A549 (cell line): ENCODE measurements at places on chromosomes 12 and 14. TPM values are rescaled to one million over a fixed set of nuclear protein-coding genes. Genes with fewer than 3 reads are reported as not detected.

DNA sequence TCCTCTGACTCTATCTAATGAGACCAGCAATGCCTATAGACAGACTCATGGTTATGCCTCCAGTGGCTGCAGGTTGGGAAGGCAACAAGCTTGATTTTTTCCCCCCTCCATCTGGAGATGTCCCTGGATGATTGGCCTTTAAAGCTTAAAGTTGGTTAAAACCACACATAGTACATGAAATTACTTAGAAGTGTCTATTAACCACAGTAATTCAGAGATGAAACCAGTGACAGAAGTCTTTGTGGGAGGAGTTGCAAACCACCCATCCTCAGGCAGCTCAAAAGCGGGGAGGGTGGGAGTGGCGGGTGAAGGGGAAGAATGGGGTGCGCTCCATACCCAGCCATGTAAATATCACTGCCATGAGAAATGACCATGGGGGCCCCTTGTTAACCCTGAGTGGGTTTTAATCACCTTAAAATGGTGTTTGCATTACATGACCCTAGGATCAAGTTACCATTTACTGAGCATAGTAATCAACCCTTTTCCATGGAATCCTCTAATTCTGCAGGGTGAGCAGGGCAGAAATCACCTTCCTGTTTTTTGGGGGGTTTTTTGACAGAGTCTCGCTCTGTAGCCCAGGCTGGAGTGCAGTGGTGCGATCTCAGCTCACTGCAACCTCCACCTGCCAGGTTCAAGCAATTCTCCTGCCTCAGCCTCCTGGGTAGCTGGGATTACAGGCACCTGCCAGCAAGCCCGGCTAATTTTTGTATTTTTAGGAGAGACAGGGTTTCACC is 133.5 kb downstream of the FOXN3 start:
- no peak for DNase-seq

DNA sequence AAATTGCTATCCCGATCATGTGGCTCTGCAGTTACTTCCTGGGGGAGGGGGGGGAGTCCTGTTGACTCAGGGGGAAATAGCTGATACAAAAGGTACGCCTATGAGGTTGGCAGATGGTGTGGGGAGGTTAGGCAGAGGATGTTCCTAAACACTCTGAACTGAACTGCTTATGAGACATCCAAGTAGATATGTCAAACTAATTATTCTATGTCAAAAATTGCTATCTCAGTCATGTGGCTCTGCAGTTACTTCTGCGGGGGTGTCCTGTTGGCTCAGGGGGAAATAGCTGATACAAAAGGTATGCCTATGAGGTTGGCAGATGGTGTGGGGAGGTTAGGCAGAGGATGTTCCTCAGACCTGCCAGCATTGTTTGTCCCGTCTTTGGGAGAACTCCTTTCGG is 5.1 kb upstream of the VCPKMT start:
- DNase-seq, result no peak

The RABGGTA gene
- 17.2 to 23.1 TPM (median 21.9 TPM) in 3 replicates for polyA plus RNA-seq

GRCh38 chr14:51454351-51454750 is 197.4 kb upstream of the FRMD6 start:
- DNase-seq, result no peak

DNA sequence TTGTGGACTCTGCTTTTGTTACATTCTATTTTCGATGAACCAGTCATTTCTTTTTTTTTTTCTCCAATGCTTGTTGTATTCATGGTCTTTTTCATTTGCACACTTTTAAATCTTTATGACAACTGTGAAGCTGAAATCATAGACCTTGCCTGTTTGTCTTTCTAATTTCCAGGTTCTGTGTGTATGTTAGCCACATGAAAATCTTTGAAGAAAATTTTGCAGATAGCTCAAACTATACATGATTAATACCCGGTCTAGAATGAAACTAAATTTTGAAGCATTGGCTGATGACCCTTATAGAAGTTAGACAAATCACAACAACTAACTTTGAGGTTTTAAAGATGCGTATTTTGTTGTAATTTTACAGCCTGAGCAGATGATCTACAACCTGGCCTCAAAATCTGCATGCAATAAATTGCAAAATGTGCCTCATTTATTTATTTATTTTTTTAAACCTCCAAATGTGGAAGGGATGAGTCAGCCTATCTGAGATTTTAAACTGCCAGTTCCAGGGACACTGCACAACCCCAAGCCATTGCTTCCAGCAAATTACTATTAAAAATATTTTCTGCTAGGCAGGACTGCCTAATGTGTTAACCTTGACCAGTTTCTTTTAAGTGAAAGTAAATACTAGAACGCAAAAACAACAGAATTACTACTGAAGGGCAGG is 96.3 kb upstream of the NAV3 start:
- no peak for DNase-seq

GRCh38 chr12:47651368-47652254 is 54.2 kb downstream of the RPAP3 start:
- DNase-seq, result peak; percentile 32

- DNase-seq, result no peak
Measured at GRCh38 chr12:45076417-45077026, 25.6 kb upstream of the DBX2 start.
